ENCODE measurements at places on chromosomes 13 and 19.

GRCh38 chr13:43363156-43363953 is 340.0 kb downstream of the DNAJC15 start:
- DNase-seq, result no peak

GRCh38 chr19:57572415-57572947 is 6.2 kb downstream of the ZNF416 start:
- no peak for DNase-seq

GRCh38 chr13:49749848-49750247 is 42.6 kb downstream of the KPNA3 start:
- DNase-seq, result no peak

GRCh38 chr13:51818781-51819511 is 15.0 kb upstream of the DHRS12 start:
- no peak for DNase-seq

- DNase-seq, result no peak
These were observed 4.2 kb downstream of the KCTD4 start for GRCh38 chr13:45196622-45197021.

GRCh38 chr13:77002590-77003190 is 10.8 kb downstream of the CLN5 start:
- no peak for DNase-seq

DNA sequence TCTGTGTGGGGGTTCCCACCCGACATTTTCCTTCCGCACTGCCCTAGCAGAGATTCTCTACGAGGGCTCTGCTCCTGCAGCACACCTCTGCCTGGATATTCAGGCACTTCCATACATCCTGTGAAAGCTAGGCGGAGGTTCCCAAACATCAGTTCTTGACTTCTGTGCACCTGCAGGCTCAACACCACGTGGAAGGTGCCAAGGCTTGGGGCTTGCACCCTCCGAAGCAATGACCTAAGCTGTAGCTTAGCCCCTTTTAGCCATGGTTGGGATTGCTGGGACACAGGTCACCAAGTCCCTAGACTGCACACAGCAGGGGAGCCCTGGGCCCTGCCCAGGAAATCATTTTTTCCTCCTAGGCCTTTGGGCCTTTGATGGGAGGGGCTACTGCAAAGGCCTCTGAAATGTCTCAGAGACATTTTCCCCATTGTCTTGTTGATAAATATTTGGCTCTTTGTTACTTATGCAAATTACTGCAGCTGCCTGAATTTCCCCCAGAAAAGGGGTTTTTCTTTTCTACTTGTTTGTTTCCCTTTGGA is 1004.8 kb downstream of the OLFM4 start:
- no peak for DNase-seq

GRCh38 chr19:55488986-55489710 is 912 bp downstream of the SSC5D start:
- no peak for DNase-seq

- no peak for DNase-seq
These were observed 46.8 kb downstream of the SLC7A1 start for GRCh38 chr13:29548722-29549121.

DNA sequence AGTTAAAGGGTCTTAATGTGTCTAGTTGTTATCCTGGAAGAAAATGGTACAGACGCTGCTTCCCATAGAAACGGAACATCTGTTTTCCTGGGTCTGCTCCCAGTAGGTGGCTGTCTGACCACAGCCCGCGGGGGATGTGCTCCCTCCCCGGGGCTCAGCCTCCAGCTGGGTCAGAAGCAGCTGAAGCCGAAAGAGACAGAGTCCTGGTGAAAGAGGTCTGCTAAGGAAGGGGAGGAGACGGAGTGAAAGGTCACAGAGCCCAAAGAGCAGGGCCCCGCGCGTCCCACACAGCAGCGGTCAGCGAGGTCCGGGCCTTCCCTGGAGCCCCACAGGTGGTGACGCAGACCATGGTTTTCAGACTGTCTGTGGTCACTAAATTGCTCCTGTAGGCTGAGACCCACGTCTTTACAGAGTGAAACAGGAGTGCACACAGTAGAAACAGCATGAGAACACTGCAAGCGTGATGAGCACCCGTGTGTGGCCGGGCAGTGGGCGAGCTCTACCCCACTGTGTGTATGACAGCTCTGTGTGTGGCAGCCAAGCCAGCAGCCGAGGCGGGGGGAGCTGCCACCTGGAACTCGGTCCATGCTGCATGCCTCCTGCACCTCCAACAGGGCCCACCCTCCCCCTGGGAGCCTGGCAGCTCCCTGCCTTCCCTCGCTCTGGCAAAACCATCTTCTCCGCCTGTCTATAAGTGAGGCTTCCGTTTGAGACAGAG is 52.0 kb upstream of the C13orf46 start:
- DNase-seq, result no peak

- no peak for DNase-seq
These were observed 2.8 kb downstream of the SACS start for GRCh38 chr13:23430664-23431063.

GRCh38 chr13:101757446-101758039 is 305.1 kb downstream of the ITGBL1 start:
- no peak for DNase-seq

DNA sequence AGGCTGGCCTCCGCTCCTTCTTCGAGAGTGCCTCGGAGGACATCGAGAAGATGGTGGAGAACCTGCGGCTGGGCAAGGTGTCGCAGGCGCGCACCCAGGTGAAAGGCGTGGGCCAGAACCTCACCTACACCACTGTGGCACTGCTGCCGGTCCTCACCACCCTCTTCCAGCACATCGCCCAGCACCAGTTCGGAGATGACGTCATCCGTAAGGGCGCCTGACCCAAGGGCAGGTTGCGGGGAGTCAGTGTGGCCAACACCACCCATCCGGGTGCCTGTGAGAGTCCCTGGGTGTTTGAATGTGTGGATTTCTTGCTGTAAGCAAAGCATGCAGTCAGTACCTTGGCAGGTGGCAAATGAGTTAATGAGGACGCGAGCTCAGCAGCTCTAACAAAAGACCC is 78.8 kb downstream of the RYR1 start:
- no peak for DNase-seq

- DNase-seq, result no peak
These were observed 1.1 kb upstream of the MBNL2 start for GRCh38 chr13:97221046-97221445.

DNA sequence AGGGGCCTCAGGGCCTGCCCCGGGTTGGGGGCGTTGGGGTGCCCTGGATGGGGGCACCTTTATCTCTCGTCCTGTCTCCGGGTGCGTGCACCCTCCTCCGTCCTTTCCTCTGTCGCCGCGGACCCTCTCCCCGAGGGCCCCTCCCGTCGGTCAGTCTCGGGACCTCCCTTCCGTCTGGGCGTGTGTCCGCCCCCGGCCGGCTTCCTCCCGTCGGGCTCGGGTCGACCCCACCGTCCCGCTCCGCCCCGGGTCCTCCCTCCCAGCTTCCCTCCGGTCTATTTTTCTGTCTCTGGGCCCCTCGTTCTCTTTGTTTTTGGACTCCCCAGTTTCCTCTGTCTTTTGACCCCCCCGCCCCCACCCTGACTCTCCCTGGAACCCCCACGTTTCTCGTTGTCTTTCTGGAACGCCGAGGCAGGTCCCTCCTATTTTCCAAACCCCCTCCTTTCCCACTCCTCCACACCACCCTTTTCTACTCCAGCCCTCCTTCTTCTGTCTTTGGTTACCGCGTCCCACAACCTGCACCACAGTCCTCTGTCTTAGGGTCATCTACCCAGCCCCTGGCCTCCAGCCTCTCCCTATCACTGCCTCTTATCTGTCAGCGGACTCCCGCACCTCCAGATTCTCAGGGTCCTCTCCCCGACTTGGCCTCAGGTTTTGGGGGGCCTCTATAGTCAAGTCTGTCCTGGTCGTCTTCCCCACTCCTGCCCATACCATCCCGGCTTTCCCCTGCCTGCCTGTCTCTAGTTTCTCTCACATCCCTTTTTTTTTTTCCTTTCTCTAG is 757 bp downstream of the EGLN2 start:
- DNase-seq, result no peak

- no peak for DNase-seq
These were observed at the start of gene NPHS1 for GRCh38 chr19:35852029-35852780. Gene NPHS1, minus strand, starts transcription at chr19:35852504. Its CDS starts 667 bp downstream, at chr19:35851837.

DNA sequence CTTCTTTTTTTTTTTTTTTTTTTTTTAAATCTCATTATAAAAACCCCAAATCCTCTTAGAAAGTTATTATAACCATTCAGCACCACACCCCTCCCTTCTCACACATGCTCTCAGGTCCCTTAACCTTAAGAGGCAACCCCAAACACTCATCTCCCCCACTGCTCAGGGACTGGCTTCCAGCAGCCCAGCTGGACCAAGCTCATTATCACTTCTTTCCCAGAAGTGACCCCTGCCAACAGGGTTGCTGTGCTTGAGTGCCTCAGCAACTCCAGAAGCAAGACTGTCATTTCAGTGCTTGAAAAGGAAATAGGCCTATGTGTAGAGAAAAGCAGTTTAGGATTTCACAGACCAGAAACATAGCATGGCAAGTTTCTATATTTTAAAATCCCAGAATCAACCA is 84.3 kb downstream of the SLAIN1 start:
- no peak for DNase-seq

GRCh38 chr13:73720216-73720840 is 413.9 kb downstream of the KLF12 start:
- no peak for DNase-seq

GRCh38 chr13:95059306-95059705 is 241.9 kb downstream of the ABCC4 start:
- no peak for DNase-seq

DNA sequence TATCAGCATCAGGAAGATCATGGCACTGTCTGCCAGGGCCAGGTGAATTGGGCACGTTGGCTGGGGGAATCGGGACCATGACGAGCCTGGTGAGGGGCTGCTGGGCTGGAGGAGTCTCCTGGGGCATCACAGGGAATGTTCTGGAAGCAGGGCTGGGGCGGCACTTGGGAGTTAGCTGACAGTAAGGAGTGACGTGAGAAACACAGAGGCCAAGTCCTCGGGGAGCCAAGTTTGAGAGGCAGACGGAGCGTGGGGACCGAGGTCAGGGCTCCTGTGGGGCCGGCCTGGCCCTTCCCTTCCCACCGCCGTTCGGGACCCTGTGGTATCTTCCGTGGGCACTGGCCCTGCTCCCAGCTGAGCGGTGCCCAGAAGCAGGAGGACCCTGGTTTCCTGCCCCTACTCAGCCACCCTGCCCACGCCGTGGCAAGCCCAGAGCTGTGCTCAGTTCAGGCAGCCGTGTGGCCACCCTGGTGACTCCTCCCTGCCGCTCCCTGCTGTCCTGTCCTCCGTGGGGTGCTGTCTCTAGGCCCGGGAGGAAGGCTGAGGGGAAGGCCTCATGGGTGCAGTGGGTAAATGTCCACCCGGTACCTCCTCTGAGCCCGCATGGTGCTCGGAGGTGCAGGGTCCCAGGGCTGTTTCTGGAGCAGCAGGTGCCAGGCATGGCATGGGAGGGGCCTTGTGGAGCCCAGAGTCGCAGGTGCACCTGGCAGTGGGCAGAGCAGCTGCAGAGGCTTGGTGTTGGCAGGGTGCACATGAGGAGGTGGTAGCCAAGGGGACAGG is 25.2 kb downstream of the CRTC1 start:
- DNase-seq, result no peak

- DNase-seq, result no peak
These were observed 22.2 kb downstream of the F2RL3 start for GRCh38 chr19:16911046-16911445.

DNA sequence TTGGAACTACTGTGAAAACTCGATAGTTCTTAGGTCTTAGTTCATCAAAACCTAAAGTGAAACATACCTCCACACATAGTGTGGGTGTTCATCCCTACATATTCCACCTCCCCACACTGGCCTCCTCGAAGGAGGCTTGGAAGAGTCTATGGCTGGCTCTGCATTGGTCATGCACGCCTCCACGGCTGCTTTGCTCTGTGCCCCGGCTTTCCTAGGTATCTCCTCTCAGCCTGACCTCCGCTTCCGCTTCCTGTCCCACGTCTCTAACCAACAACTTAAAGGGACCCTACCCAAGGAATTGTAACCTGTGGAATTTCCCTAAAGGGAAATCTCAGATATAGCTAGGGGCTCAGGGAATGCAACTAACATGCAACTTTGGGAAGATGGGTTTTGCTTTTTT is 79.7 kb upstream of the MBNL2 start:
- DNase-seq, result no peak

DNA sequence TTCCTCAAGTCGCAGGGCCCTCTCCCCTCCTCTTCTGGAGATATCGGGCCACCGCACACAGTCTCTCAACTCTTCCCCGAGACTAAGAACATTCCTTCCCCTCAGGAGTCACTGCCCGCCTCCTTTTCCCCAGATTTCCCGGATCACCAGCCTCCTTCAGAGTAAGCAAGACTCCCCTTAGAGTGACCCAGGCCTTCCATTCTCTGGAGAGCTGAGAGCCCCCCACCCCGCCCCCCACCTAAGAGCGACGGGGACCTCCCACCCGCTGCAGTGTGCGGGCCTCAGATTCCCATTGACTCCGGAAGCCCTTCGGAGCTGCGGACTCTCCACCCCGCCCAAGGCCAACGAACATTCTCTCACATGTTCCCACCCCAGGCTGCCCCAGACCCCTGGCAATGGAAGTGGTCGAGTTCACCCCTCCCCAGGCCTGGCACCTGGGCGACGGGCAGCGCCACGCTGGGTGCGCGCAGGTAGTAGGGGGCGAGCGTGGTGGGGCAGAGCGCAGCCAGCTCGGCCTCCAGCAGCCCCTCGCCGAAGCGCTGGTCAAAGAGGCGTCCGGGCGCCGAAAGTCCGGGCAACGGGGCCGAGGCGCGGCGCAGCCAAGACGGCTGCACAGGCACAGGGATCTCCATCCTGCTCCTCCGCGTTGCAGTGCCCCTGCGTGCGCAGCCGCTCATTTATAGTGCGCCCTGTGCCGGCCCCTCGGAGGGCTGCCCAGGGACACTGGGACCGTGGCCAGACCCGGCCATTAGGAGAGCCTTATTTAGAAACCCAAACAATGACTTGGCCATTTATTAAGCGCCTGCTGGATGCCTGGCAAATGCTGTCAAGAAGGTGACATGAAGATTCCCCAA is at the start of gene HSPB6:
Gene HSPB6 (minus strand): TSS at position 653 of the 854 bp plus-strand sequence. CDS start 21 bp downstream, at position 632.
- DNase-seq, result no peak

GRCh38 chr19:15194938-15195337 is 5.9 kb downstream of the NOTCH3 start:
- no peak for DNase-seq

- DNase-seq, result no peak
These were observed at the start of gene RINL for GRCh38 chr19:38877781-38878574. Gene RINL, minus strand, starts transcription at chr19:38878275. Its CDS starts 1,533 bp downstream, at chr19:38876742.

- no peak for DNase-seq
These were observed 2.3 kb upstream of the KDM4B start for GRCh38 chr19:4966591-4966990.

DNA sequence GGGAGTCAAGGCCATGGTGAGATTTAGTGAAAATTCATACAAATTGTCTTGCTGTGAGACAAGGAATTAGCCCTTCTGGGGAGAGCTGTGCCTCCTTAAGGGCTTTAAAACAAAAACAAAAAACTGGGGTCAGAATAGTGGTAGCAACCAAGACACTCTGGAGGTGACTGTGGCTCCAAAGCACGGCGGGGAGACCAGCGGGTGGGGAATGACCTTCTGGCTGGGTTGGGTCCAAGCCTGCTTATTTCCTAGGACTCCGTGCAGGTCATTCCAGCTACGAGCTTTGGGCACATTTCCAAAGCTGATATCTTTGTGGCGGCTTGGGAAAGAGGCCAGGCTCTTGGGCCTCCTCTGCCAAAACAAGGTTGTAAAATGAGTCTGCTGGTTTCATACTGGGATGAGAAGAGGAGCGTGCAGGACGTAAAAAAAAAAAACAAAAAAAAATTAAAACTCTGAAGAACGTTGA is 348.3 kb downstream of the UQCRFS1 start:
- DNase-seq, result no peak

- DNase-seq, result no peak
These were observed 8.5 kb downstream of the RFX1 start for GRCh38 chr19:13997631-13997962.

- DNase-seq, result no peak
These were observed 18.8 kb downstream of the PDCD5 start for GRCh38 chr19:32599736-32600157.

- no peak for DNase-seq
These were observed 123.0 kb downstream of the SLC7A1 start for GRCh38 chr13:29472332-29472961.

GRCh38 chr19:23460656-23461055 is 65.4 kb upstream of the ZNF91 start:
- DNase-seq, result no peak
